Stimulated activated CD8-positive, alpha-beta memory T cell treated with anti-CD3 and anti-CD28 coated beads, Interleukin-15, amount 100 ng/mL, for 24 hours (primary cell): ENCODE measurements at places on chromosomes 4 and X.

- no peak for DNase-seq
Observed at GRCh38 chr4:26140150-26140898, 180.5 kb upstream of the RBPJ start.

DNA sequence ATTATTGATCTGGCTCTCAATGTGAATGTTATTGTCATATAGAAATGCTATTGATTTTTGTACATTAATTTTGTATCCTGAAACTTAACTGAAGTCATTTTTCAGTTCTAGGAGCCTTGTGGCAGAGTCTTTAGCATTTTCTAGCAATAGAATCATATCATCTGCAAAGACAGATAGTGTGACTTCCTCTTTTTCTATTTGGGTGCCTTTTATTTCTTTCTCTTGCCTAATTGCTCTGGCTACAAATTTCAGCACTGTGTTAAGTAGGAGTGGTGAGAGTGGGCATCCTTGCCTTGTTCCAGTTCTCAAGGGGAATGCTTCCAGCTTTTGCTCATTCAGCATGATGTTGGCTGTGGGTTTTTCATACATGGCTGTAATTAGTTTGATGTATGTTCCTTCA lies 102.7 kb downstream of the SH3BGRL start:
- DNase-seq = no peak

DNA sequence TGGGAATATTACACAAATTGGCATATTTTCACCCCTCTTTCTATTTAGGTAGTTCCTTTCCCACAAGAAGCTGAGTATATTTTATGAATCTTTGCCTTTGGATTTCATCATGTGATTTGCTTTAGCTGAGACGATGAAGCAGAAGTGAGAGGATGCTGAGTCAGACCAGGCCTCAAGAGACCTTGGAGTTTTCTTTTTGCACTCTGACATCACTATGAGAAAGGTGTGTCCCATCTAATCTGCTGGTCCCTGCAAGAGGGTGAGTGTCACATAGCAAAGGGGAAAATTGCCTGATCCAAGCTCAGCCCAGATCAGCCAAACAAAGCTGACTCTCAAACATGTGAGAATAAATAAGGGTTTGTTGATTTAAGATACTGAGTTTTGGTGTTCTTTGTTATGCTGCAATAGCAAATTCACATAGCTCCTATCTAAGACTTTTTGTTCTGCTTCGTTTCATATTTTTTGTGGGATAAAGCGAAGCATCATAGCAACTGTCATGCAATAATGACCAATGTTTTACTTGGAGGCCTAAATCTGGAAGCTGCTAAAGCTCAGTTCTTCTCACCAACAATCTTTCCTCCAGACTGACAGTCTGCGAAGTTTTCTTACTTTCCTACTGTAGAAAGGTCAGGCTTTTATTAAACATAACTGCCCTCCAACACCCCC lies 176.9 kb downstream of the PDHA2 start:
- no peak for DNase-seq

GRCh38 chr4:3353752-3354454 lies 61.1 kb downstream of the RGS12 start:
- no peak for DNase-seq

DNA sequence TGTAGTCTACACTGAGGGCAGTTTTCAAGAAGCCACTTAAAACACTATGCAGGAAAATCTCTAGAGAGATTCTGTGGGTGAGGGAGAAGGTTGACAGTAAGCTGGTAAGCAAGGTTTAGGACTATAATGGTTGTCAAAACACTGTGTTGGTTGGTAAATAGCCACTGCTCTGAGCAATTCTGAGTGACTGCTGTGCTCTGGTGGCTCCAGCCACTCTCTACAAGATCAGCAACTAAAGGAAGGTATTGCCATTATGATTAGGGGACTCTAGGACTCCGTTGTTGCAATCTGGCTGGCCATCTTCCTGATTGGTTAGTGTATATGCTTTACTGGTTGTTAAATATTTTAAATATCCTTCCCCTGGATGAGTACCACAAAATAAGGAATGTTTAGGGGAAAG lies 5.5 kb upstream of the FAM47E start:
- DNase-seq = no peak

GRCh38 chr4:53981567-53981966 lies 82.8 kb downstream of the CHIC2 start:
- DNase-seq = no peak

GRCh38 chrX:101385026-101385684 lies 836 bp downstream of the BTK start:
- DNase-seq = no peak

- DNase-seq = no peak
Observed at GRCh38 chr4:146134761-146135445, 40.6 kb upstream of the LSM6 start.

DNA sequence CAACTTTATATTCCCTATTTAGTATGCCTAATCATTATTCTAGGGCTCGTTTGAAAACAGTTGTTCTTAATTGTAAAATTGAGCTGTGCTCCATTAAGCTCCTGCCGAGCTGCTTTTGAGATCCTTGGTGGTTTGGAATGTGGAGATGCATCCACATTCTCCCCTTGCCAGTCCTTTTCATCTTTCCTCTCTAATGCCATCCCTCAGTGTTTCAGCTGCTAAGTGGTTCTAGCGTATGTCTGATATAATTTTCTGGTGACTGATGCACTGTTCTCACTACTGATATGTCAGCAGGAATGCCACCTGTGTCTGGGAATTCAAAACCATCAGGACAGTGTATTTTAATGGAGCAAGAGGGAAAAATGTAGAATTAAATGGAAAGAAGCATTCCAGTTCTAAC lies 1085.0 kb downstream of the CCSER1 start:
- DNase-seq = no peak

DNA sequence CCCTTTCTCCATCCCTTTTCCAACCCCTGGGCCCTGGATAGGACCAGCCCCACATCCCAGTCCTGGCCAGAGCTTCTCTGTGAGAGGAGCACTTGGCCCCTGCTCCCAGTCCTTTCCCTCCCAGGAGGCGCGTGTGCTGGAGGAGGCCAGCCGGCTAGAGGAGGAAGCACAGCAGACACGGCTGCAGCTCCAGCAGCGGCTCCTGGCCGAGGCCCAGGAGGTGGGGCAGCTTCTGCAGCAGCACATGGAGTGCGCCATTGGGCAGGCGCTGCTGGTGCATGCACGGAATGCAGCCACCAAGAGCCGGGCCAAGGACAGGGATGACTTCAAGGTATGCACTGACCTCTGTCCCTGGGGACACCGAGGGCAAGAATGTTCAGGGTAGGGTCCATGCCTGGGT lies 87.5 kb downstream of the EVC start:
- no peak for DNase-seq
